Left ventricle myocardium inferior (tissue), 1 donor: ENCODE measurements at places on chromosomes 6 and 20. TPM values are rescaled to one million over a fixed set of nuclear protein-coding genes. Genes with fewer than 3 reads are reported as not detected.

The PRDM13 gene
- total RNA-seq = not detected

The LCA5 gene
- total RNA-seq = 1.8 TPM

The FAXC gene
- total RNA-seq = 0.49 TPM

The PAK5 gene
- not detected for total RNA-seq

- no peak for DNase-seq
These were observed 19.0 kb upstream of the ASIP start for GRCh38 chr20:34222208-34222607.

DNA sequence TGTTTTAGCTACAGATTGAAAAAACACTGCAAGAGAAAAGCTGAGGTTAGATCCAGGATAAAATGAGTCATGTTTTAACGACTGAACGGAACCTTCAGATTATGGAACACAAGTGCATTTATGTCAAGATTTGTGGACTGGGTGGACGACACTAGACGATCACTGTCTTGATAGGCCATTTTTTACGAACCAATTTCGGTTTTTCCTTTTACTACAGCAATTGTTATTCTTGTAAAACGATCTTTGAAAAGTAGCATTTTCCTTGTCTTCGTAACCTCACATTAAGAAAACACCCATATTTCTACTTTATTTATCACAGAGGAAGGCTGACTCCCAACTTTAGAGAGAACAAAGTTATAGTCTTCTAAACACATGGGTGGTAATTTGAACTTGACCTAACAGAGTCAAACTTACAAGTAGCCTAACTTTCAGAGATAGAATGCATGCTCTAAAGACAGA, 294.2 kb upstream of the TCF21 start:
- no peak for DNase-seq

- DNase-seq = no peak
These were observed 38.2 kb downstream of the KIF6 start for GRCh38 chr6:39686976-39687375.
